NCI-H1417 treated with DMSO at 0.1 percent for 48 hours (cell line): ENCODE measurements at places on chromosomes 2 and 18.

- DNase-seq = no peak
Measured at GRCh38 chr2:96164459-96165184, 19.4 kb upstream of the DUSP2 start.

GRCh38 chr2:128378231-128379020 lies 59.8 kb upstream of the HS6ST1 start:
- DNase-seq = no peak

- no peak for DNase-seq
Measured at GRCh38 chr2:109174626-109175349, 45.8 kb downstream of the SH3RF3 start.

GRCh38 chr18:63850020-63850419 lies 37.5 kb upstream of the SERPINB2 start:
- DNase-seq = peak; percentile 56

- DNase-seq = no peak
Measured at GRCh38 chr2:70941701-70942100, 6.0 kb downstream of the ATP6V1B1 start.

DNA sequence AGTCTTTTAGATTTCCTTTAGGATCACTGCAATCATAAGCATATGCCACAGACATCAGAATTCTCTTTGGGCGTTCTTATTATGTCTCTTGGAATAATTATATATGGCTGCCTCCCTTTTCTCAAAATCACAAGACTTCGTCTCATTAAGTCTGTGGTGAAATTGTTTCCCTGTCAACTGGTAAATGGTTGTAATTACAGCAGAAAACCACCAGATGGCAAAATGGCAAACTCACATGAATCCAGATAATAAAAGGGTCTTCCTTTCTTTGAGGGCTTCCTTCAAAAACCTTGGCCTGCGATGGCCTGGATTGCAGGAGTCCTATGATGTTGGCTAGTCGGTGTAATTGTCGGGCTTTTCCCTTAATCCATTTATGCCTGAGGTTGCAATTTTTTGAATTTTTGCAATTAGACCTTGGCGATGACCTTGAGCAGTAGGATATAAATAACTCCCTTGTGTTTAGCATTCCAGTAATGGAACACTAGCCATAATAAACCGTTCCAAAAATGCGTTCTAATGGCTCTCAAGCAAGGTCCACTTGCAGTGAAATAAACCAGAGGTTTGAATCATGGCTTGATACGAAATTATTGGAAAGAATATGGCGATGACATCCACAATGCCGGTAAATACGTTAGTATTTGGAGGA lies 656.4 kb downstream of the MBD2 start:
- no peak for DNase-seq

DNA sequence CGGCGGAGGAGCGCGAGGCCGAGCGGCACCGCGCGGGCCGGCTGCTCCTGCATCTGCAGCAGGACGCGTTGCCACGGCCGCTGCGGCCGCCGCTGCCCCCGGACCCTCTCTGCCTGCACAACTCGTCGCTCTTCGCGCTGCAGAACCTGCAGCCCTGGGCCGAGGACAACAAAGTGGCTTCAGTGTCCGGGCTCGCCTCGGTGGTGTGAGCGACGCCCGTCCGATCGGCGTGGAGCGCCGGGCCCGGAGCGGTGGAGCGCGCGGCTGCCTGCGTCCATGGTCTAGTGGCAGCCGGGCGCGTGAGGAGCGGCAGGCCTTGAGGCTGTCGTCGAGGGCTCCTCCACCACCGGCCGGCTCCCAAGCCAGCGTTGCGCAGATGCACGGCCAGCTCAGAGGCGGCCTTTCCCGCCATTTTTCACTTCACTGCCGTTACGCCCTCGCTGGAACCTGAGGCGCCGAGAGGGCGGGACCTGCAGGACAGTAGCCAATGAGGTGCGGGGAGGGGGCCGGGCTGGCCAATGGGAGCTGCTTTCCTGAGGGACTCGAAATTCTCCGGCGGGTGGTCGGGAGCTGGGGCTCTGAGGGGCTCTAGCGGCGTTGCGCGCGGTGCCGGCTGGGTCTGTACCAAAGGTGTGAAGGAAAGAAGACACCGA lies 1.9 kb downstream of the TLX2 start:
- no peak for DNase-seq

DNA sequence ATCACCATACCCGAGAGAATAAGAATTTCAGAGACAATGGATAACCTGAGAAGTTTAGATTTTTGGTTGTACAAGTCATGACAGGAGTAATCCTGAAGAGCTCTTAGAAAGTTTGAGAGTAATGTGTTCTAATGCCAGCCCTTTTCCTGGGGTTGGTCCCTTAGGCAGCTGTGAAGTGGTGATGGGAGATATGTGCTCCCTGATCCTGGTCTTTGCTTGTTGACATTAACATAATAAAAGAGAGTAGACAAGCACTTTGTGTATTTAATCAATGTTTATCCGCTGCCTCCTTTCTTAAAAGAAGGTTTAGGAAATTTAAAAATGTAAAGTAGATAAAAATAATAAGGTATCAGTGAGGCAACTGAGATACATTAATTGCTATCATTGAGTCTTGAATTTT lies 13.8 kb upstream of the DSC3 start:
- DNase-seq = no peak

DNA sequence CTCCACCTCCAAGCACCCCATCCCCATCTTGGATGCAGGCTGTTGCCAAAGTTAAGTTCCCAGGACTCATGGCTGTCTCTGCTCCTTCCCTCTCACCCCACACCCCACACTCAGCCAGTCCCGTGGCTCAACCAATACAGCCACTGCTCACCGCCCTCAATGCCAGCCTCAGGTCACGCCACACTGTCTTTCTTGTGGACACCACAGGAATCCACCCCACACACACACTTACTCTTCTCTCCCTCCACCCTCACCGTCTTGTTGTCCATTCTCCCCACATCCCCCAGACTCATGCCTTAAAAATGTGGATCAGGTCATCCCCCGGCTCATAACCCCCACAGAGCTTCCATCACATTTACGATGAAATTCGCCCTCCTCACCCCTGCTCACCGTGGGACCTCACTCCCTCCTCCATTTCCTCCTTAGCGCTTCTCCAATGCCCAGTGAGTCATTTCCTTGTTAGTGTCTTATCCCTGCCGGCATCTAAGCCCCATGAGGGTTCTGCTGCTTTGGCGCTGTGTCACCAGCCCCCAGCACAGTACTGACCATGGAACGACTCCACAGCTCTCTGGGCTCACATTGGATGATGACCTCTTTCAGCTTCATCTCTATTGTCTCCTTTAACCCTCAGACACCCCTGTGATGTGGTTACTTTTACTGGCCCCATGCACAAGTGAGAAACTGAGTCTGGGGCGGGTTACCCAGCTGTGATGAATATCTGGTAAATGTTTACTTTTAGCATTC lies 13.8 kb downstream of the MLPH start:
- DNase-seq = no peak

- no peak for DNase-seq
Measured at GRCh38 chr18:51068105-51068504, 38.1 kb downstream of the SMAD4 start.

GRCh38 chr2:140186313-140186712 lies 1406.1 kb upstream of the NXPH2 start:
- no peak for DNase-seq

GRCh38 chr2:34785206-34785785 lies 1186.2 kb upstream of the FAM98A start:
- DNase-seq = no peak

GRCh38 chr2:182836451-182836850 lies 30.0 kb downstream of the FRZB start:
- no peak for DNase-seq

DNA sequence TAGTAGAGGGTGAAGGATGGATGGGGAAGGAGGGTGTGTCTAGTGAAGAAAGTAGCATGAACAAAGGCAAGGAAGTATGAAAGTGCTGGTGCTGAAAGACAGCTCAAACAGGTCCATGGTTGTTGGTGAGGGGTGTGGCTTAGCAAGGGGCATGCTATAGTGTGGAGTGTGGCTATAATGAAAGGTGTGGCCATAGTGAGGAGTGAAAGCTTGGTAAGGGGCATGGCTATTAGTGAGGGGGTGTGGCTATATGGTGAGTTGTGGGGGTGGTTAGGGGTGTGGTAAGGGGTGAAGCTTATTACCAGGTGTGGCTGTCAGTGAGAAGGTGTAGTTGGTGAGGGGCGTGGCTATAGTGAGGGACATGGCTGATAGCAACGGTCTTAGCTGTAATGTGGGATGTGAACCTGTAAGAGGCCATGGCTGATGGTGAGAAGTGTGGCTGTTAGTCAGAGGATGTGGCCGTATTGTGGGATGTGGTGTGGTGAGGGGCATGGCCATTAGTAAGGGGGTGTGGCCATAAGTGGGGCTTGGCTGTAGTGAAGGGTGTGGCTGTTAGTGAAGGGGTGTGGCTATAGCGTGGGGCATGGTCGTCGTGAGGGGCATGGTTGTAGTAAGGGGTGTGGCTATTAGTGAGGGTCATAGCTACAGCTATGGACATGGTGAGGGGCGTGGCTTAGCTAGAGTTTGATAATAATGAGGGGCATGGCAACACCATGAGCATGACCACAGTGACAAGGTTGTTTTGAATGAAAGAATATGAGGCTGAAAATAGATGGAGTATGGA lies 549.6 kb downstream of the FBXO15 start:
- DNase-seq = no peak

GRCh38 chr18:47436871-47437270 lies 185.4 kb upstream of the SKOR2 start:
- no peak for DNase-seq

GRCh38 chr18:22604986-22605421 lies 187.3 kb upstream of the CTAGE1 start:
- no peak for DNase-seq

DNA sequence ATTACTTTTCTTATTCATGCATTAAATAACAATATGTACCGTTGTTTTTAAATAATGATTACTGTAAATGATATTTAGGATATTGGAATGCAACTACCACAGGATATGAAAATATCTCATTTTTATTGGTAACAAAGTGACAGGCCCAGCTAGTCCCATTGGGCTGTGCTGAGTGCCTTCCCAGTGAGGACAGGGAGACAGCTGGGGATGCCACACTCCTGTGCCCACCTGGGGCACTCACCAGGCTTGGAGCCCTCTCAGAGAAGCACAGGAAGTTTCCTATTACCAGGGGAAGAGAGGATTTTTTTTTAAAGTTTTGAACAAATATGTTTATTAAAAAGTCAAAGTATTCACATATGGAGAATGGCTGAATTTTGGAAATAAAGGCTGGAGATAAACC lies 48.9 kb downstream of the PARD6G start:
- DNase-seq = no peak

GRCh38 chr2:138596403-138596802 lies 94.8 kb downstream of the SPOPL start:
- no peak for DNase-seq

GRCh38 chr2:98907385-98907784 lies 28.6 kb downstream of the CRACDL start:
- DNase-seq = no peak

DNA sequence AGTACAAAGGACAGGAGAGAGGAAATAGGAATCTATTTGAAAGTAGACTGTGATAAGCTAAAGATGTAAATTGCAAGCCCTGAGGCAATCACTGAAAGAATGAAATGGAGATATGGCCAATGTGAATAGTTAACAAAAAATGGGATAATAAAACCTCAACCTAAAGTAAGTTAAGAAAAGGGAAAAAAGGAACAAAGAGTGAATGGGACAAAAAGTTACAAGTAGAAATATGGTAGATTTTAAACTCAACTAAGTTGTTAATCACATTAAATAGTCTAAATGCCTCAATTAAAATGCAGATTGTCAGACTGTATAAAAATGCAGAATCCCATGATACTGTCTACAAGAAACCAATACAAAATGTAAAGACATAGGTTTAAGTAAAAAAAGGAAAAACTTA lies 165.2 kb upstream of the RBMS1 start:
- no peak for DNase-seq

- DNase-seq = no peak
Measured at GRCh38 chr2:127067620-127068350, 39.2 kb downstream of the BIN1 start.

DNA sequence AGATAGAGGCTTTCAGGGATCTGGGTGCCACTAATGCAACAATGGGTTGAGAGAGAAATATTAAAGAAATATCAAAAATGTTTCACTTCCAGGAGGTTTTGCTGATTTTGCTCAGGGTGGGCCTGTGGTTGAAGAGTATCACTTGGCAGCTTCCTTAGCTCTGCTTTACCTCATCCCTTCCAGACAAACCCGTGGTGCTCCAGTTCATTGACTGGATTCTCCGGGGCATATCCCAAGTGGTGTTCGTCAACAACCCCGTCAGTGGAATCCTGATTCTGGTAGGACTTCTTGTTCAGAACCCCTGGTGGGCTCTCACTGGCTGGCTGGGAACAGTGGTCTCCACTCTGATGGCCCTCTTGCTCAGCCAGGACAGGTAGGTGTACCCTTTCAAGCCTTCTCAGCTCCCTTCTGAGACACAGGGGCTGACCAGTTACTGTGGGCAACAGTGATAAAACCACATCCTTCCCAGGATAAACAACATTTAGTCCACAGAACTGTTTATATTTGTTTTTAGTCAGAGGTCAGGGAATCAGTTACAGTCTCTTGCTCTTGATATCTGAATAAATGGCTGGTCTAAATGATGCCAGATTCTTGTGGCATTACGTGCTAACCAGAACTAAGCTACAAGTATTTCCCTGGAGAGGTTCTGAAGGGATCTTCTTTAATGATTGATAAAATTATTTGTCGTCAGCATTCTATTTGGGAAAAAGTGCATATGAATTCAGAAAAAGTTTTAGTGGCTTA lies 7.0 kb downstream of the SLC14A1 start:
- DNase-seq = no peak

GRCh38 chr18:76349067-76349715 lies 145.9 kb downstream of the ZNF516 start:
- DNase-seq = peak; percentile 63

DNA sequence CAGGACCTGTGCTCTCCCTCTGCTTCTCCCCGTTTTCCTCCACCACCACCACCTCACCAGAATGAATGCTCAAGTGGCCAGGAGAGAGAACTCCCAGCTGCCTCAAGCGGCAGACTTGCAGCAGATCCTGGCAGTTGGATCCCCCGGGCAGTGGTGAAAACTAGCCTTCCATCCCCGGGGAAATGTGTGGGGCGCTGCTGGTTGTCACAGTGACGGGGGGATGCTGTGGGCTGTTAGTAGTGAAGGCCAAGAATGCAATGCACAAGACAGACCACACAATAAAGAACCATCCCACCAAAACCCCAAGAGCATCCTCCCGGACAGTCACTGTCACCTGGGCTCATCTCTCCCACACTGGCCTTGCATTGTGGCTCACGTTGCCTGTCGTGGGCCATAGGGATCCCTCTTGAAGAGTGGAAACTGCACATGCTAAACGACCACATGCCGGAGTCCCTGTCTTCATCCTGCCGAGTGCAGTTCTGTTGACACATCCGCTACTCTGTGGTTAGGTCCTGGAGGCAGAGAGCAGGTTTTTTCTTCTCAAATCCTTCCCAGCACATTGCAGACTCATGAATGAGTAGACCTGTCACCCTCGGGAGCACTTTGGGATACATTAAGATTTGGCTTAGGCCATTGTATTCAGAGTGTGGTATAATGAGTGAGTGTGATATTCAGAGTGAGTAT lies 13.5 kb downstream of the SPATA3 start:
- DNase-seq = no peak

- DNase-seq = no peak
Measured at GRCh38 chr18:58756148-58756547, 84.9 kb downstream of the MALT1 start.
